ENCODE measurements at places on chromosomes 1 and 21.

DNA sequence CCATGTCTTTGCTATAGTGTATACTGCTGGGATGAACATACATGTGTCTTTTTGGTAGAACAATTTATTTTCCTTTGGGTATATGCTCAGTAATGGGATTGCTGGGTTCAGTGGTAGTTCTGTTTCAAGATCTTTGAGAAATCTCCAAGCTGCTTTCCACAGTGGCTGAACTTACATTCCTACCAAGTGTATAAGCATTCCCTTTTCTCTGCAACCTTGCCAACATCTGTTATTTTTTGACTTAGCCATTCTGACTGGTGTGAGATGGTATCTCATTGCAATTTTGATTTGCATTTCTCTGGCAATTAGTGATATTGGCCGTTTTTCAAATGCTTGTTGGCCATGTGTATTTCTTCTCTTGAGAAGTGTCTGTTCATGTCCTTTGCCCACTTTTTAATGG lies 37.5 kb upstream of the ANGPTL1 start:
- DNase-seq, result no peak

GRCh38 chr1:204442376-204443259 lies 31.0 kb upstream of the PPP1R15B start:
- no peak for DNase-seq

GRCh38 chr1:9490605-9491339 lies 48.5 kb upstream of the SLC25A33 start:
- DNase-seq, result peak; percentile 57

GRCh38 chr21:45204395-45204794 lies 83.3 kb downstream of the POFUT2 start:
- DNase-seq, result no peak

DNA sequence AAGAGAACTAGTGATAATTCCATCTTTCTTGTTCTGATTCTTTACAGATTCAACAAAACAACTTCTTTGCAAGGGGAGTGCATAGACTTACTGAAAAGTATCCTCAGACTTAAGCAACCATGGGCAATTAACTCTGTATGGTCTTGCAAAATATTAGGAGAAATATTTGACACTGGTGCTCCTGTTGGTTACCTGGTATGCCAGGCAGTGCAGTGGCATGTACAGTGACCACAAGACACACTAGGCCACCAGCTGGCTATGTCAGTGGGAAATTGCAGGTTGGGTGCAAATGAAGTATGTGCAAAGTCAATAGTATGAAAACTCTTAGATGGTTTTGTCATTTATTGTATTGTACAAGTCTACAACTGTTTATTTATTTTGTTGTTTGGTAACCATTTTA lies 34.5 kb downstream of the EPS15 start:
- no peak for DNase-seq

DNA sequence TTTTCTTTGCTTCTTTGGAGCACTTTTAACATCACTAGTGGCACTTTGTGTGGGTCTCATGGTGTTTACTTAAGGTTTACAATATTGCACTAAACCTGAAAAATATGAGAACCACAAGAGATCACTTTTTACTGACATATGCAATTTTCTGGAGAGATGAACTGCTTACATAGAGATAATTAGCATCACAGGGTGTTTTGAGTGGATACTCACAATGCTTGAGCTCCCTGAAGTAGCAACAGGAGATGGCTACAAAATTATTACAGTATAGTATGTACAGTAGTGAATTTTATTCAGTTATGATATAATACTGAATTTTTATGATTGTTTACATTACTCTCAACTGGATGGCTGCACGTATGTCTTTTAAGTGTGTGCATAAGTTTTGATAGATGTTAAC lies 22.6 kb downstream of the RPRD2 start:
- no peak for DNase-seq

- no peak for DNase-seq
These were observed 110.1 kb downstream of the OLFML2B start for GRCh38 chr1:161913482-161914140.

DNA sequence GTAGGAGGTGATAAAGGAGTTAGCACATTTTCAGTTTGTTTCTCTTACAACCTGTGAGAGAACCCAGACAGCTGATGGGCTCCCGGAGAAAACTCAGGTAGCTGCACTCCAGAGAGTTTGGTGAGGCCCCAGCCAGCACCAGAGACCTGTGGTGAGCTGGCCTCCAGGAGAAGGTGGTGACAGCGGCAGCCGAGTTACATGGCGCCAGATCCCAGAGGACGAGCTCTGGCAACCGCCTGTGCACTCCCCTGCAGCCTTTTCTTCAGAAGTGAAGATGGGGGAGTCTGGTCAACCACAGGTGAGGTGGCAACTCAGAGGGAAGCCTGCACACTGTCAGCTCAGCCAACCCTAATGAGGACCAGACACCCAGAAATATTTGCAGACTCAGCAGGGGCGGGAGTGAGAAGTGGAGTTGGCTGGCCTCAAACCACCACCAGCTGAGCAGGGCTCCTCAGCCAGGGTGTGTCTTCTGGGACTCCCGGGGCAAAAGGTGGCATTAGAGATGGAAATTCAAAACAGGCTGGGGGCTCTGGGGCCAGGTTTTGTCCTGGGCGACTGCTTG lies 209.7 kb downstream of the SETD4 start:
- DNase-seq, result no peak

DNA sequence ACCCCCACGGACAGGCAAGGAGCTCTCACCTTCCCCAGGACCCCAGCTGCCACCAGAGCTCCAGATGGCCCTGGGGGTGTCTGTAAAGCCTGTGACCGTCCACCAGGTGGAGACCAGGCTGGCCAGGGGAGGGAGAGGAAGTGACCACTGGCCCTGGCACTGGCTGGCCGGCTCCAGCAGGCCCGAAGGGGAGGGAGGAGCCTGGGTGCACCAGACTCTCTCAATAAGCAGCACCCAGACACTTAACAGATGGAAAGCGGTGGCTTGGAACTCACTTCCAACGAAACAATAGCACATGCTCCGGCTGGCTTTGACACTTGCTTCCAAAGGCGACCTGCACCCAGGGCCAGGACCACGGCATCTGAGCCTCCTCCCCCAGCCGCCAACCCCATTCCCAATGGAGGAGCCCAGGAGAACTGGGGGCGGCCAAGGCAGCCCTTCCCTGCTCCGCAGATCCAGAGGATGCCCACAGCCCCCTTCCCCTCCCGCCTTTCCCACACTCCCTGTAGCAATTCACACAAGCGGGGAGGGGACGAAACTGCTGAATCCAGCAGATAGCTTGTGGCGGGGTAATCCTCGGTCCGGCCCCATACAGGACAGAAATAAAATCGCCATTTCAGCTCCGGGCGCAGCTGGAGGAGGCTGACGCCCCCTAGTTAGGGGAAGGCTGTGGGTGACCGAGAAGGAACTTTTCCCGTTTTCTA lies 742 bp upstream of the PDE9A start:
- DNase-seq, result no peak

DNA sequence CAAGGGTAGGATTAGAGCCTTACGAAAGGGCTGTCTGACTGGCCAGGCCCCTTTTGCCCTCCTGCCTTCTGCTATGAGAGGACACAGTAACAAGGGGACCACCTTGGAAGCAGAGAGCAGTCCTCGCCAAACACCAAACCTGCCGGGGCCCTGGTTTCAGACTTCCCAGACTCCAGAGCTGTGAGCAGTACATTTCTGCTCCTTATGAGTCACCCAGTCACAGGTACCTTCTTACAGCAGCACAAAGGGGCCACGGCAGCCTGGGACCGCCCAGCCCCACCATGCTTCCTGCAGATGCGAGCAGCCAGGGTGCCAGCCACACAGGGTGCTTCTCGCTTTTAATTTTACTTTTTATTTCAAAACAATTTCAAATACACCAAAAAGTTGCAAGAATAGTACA lies 17.2 kb upstream of the POFUT2 start:
- DNase-seq, result no peak

DNA sequence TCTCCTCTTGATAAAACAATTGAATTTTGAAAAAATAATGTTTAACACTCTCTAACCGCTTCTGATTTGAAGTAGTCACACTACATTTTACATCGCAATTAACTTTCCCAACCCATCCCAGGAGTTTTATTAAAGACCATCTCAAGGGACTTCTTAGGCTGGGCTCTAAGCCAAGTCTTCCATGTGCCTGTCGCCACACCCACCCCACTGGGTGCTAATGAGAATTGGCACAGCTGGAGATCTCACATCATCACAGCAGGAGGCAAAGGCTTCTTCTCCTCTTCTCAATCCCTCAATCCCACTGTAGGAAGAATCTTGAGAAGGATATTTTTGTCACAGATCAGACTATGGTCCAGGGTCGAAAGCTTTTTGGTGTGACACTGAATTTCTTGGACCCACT lies 328.9 kb downstream of the NUF2 start:
- no peak for DNase-seq

- DNase-seq, result no peak
These were observed 242.4 kb upstream of the CAMK1G start for GRCh38 chr1:209341146-209341545.

DNA sequence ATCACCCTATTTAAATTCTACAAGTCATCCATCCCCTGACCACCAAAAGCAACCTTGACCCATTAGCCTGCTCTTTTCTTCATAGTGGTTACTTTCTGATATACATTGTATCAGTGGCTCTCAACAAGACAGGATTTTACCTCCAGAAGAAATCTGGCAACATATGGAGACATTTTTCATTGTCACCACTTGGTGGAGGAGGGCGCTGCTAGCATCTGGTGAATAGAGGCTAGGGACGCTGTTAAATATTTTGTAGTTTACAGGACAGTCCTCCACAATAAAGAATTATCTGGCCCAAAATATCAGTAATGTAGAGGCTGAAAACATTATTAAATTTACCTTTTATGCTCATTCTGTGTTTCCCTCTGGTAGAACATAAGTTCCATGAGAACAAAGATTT lies 6.1 kb downstream of the HSPA13 start:
- DNase-seq, result no peak

- DNase-seq, result no peak
These were observed 916.7 kb upstream of the B3GALT2 start for GRCh38 chr1:194103101-194103500.

- no peak for DNase-seq
These were observed 202.7 kb downstream of the CAMTA1 start for GRCh38 chr1:6987940-6988339.

DNA sequence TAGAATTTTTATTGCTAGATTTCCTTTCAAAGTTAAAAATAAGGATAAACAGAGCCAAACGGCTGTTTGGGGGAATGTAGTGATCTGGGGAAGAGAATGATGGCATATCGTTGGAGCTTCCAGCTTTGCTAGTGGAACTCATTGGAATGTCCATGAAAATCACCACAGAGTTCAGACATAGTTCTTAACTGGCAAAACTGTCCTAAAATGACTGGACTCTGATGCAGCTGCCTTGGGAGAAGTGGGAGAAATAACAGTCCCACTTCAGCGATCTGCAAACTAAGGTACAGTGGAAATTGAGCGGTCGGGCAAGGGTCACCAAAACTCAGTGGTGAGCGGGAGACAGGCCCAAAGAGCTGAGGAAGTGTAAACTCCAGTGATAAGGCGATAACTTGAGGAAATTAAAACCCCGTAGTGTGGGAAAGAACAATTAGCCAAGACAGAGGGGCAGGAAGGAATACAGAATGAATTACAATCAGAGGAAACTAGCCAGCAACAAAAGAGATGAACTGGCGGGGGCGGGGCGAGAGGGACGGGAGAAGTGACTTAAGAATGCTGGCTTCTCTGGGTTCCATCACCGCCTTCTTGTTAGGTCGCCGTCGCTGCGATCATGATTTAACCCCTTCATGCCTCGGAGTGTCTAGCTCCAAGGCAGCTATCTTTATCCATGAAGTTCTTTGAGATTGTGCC lies 89.8 kb upstream of the ARHGAP29 start:
- DNase-seq, result no peak

DNA sequence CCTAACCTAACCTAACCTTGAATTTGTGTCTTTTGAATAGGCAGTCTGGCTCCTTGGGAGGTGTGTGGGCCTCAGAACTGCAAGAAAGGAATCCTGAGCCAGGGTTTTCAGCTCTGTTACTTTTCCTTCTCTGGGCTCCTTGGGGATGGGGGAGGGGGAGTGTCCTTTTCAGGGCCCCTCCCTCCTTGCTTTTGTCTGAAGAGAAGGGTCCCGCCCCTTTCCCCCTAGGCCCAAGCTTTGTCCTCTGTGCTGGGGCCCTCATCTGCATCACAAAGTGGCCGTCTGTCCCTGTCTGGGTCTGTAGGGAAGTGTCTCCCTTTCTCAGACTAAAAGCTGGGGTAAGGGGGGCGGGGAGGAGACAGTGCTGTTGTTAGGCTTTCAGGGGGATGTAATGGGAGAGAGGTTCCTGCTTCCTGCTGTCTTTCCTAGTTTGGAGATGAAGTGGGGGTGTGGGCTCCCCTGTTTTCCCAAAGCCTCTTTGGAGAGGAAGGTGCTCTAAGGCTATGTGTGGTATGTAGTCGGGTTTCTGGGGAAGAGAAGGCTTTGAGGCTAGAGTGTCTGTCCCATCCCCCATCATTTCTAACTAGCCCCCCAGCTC lies 3.1 kb downstream of the AGO1 start:
- no peak for DNase-seq

GRCh38 chr1:18652791-18653190 lies 22.1 kb downstream of the PAX7 start:
- no peak for DNase-seq

GRCh38 chr1:224087286-224087794 lies 26.6 kb upstream of the FBXO28 start:
- DNase-seq, result no peak

- no peak for DNase-seq
These were observed 31.6 kb downstream of the AGT start for GRCh38 chr1:230682274-230682673.

DNA sequence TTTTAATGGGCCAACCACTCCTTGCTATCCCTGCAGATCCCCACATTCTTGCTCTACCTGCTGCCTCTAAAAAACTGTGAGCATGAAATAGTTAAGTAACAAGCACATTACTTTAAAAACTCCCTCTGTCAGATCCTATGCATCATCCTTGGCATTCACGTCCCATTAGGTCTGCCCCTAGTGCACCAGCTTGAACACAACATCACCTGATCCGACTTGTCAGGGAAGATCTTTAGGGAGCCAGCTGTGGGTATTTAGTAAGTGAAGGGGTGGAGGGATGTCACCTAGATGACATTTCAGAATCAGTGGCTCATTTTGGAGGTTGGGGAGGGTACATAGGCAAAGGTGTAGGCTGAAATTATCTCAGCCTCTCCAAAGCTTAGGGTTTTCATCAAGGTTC lies 33.5 kb downstream of the RXRG start:
- no peak for DNase-seq

DNA sequence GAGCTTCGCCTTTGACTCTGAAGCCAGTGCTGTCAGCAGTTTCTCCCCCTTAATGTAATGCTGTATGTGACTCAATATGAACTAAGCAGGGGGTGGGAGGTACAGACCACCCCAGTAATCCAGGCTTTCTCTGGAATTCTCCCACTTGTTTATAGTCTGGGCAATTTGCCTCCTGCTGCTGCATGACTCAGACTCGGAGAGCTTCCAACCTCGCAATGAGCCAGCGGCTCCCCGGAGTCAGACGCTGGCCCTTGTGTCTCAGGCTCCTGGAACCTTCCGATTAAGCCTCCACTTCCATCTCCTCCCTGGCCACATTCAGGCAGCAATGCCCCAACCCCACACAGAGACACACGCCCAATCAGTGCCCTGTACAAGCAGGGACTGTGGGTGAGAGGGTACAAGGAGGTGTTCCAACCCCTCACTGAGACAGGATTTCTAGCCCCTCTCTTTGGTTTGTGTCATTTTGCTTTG lies 471.7 kb upstream of the VAMP3 start:
- no peak for DNase-seq
